ENCODE measurements at places on chromosomes 7 and 10.
A peak's percentile ranks its signal among the peaks of the same experiment; 100 is the strongest.

DNA sequence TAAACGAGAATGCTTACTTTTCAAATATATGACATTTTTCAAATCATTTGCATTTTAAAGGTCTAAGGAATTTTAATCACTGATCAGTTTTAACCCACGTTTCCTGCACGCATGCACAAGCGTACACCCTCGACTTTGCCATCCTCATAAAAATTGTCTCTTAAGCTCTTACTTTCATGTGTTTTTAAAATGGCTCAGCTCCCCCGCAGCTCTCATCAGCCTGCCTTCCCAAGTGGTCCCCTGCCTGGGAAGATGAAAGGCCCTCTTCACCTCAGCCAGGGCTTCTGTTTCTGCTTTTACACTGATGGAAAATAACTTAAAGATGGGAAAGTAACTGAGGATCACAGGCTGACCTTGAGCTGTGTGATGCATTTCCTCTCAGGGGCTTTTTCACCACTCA, 131.6 kb upstream of the LSM8 start:
- no peak for DNase-seq

GRCh38 chr10:66550351-66550750, 375.5 kb upstream of the LRRTM3 start:
- no peak for DNase-seq

GRCh38 chr10:66045859-66046258, 880.0 kb upstream of the LRRTM3 start:
- no peak for DNase-seq

DNA sequence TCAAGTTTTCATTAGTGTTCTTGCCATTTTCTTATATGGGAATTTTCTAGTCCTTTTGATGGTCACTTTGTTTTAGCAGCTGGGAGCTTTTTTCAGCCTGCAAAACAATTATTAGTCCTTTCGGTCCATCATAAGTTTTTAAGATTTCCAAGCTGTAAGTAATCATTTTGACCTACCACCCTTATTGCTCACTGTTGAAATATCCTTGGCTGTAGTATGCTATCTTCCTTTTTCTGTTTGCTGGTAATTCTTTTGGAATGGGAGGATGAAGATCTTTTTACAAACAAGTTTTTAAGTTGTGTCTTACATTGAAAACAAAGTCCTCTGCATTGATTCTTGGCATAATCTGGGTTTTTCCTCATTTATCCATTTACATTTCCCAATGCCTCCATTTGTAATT, 24.0 kb downstream of the BZW2 start:
- DNase-seq: no peak

DNA sequence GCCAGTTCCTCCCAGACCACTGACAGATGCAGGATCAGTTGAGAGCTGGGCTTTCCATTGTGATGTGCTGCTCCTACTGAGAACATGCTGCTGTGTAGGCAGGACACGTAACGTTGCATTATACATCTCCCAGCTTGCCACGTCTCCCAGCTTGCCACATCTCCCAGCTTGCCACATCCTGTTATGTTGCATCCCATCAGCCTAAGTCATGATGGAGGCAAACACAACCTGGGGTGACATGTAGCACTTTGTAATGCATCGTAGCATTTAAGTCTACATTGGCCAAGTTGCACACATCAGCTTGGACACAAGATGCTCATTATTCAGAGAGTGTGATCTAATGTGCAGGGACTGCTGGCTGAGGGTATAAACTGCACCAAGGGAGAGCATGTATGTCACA, 73.3 kb upstream of the CHCHD3 start:
- DNase-seq: no peak

- DNase-seq: no peak
These were observed 262.3 kb downstream of the PTEN start for GRCh38 chr10:88125766-88126165.

GRCh38 chr10:98107644-98108430, 26.6 kb upstream of the R3HCC1L start:
- DNase-seq: peak; percentile 17

GRCh38 chr10:47380341-47381102, 3.6 kb downstream of the ZNF488 start:
- DNase-seq: no peak

DNA sequence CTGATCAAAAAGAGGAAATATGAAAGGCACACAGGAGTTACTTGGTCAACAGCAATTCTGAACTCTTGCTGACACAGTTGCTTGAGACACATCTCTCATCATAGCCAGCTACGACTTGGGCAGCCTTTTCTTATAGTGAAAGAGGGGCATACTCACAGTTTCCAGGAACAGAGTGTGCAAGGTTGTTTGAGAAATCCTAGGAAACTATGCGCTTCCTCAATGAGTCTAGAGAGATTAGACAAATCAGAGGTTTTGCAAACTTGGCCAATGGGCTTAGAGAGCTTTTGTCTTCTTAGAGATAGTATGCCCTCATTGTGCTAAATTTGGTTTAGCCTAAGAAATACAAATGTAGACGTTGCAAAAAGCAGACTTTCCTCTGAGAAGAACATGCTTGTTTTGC, 370.4 kb downstream of the HGF start:
- no peak for DNase-seq

DNA sequence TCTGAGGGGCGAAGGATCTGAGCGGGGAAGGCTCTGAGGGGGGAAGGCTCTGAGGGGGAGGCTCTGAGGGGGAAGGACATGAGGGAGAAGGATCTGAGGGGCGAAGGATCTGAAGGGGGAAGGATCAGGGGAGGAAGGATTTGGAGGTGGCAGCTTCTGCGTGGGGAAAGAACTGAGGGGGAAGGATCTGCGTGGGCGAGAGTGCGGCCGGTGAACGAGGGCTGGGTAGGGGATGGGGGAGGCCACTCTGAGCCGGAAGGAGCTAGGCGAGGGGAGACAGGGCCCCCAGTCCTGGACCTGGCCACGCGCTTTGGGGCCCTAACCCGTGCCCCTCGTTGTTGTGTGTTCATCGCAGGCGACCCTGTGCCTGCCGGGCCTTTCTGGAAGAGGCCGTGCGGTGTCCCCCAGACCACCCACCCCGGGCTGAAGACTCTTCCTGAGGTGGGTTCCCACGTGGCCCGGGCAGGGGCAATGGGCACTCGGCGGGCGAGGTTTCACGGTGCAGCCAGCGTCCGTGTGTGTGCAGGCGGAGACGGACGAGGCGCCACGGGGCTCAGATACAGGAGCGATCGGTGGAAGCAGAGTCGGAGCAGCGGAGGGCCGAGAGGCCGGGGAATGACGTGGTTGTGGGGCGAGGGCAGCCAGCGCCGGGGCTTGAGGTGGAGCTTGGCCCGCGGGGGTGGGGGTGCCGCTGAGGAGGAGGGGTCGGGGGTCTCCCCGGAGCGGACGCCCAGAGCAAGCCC, 2.0 kb downstream of the CALY start:
- no peak for DNase-seq

DNA sequence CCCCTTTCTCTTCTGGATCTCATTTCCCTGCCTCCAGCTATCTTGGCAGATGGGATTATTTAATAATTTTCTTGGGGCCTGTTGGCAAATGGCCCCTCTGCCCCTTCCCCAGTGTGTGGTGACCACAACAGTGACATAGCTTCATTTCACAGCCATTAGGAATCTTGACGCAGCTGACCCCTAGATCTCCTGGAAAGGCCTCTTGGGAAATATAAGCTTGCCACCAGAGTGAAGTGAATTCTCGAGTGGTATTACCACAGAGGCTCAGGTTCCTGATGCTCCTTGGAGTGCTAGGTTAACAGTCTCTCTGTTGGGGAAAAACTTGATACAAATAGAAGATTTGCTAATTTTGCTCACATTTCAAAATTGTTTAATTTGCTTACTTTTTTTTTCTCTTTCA, 57.8 kb downstream of the AUTS2 start:
- DNase-seq: no peak

DNA sequence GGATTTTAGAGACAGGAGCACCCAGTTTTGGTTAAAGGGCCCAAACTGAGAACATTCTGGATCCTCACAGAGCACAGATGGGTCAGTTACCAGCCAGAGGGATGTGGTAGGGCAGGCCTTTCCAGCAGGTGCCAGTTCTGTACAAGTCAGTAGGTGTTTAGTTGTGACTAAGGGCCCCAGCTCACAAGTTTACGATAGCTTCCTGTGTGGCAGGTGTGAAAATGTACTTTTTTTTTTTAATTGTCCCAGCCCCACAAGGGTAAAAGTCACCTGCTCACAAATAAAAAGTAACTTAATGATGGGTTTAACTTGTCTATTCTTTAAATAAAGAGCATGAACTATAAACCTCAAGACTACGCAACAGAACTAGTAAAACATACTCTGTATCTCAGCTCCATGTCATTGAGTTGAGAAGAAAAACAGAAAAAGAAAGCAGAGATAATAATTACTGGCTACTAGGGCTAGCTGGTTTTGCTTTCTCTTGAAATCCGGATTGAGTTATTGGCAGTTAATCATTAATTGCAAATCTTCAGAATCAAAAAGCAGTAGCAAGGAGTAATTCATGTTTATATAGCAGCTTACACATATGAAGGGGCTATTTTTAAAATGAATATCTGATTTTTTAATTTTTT, 15.4 kb downstream of the NFE2L3 start:
- DNase-seq: no peak

GRCh38 chr10:110840225-110840922, 31.4 kb upstream of the PDCD4 start:
- no peak for DNase-seq

GRCh38 chr7:16083931-16084330, 337.4 kb downstream of the CRPPA start:
- DNase-seq: no peak

- peak; percentile 25 for DNase-seq
These were observed 11.1 kb upstream of the INA start for GRCh38 chr10:103265717-103266329.

- DNase-seq: peak; percentile 83
These were observed 328.9 kb downstream of the RPS24 start for GRCh38 chr10:78362406-78363022.

DNA sequence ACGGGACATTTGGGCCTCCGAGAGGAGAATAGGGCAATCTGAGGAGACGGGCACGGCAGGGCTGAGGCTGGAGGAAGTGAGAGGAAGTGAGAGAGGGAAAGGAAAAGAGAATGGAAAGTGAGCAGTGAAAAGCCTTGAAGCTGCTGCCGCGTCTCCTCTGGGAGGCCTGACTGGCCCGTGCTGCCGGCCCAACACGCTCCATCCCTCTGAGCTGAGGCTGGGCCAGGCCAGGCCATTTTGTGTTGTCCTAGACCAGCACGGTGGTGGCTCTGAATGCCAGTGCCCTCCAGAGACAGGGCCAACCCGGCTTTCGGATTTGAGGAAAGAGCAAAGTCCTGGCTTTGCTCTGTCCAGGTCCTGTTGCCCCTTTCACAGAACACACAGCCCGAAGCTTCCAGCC, 361.1 kb upstream of the SHH start:
- DNase-seq: no peak

DNA sequence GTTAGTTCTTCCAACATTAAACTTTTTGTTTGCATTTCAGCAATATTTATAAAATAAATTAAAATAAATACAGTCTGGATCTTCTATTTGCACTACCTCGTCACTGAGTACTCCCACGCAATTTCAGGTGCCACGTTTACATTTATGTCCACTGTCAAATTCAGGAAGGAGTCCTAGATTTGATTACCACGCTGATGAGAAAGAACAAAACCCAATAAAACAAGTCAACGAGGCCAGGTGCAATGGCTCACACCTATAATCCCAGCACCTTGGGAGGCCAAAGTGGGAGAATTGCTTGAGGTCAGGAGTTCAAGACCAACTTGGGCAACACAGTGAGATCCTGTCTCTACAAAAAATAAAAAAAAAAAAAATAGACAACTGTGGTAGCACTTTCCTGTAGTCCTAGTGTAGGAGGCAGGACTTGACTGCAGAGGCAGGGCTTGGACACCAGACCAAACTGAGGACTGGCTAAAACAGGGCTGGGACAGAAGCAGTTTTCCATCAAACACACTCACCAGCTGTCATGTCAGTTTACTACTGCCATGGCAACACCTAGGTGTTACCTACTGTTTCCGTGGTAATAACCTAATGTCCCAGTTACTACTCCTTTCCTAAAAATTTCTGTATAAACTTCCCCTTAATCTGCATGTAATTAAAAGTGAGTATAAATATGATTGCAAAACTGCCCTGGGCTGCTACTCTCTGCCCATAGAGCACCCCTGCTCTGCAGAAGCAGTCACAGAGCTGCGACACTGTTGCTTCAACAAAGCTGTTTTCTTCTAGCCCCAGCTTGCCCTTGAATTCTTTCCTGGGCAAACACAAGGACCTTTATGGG, 341.7 kb downstream of the PARD3 start:
- DNase-seq: no peak

DNA sequence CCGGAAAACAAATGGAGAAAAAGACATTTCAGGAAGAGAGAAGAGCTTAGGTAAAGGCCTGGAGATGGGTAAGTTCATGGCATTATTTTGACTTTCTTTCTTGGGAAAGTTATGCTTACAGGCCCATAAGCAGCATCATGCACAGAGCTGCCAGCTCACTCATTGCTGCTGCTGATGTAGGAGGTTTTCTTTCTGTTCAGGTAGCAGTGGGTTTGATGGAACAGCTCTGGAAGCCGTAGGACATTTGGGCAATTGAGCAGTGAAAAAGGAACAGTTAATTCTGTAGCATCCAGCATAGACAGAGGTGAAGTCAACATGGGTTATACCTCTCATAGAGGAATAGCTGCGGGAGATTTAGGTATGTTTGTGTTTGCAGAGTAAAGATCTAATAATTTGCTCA, 3.3 kb downstream of the CHN2 start:
- no peak for DNase-seq

DNA sequence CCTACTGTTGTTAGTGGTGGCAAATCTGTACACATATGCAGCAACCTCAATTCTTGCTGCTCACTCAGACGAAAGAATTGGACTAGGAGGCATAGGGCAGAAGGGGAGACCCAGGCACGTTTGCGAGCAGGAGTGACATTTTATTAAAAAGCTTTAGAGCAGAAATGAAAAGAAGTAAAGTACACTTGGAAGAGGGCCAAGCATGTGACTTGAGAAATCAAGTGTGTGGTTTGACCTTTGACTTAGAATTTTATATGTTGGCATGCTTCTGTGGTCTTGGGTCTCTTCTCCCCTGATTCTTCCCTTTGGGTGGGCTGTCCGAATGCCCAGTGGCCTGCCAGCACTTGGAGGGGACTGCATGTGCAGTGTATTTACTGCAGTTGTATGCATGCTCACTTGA, 205.5 kb upstream of the SEMA3D start:
- DNase-seq: no peak

DNA sequence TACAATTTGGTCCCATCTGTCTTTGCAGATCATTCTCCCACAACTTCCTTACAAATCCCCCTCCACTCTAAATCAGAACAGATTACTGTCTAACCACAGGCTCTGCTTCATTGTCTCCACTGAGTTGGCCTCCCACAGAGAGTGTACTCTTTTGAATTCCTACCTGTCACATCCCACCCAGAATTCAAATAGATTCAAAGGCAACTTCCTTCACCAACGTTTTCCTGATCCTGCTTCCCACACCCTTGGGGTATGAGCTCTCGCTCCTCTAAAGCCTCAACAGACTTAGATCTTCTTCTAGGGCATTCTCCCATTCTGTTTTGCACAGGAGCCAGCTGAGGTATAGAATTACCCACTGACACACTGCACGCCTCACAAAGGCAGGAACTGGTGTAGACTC, 197.8 kb upstream of the CDCA7L start:
- no peak for DNase-seq

DNA sequence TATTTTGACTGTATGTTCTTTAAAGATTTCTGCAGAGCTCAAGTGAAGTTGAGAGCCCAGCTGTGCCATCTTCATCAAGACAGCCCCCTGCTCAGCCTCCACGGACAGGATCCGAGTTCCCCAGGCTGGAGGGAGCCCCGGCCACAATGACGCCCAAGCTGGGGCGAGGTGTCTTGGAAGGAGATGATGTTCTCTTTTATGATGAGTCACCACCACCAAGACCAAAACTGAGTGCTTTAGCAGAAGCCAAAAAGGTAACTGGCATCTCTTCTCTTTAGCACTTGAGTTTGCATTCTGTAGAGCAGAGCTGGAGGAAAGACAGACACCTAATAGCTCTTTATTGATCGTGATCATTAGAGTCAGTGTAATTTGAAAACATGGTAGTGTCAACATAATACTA, 33.7 kb downstream of the MCM10 start:
- DNase-seq: no peak

All from CMK (cell line).